GM12878 (cell line): ENCODE measurements at places on chromosomes 2 and 18.

- DNase-seq: no peak
Measured at GRCh38 chr2:224155896-224156295, 116.8 kb upstream of the SERPINE2 start.

GRCh38 chr2:26758790-26759321 is 5.2 kb upstream of the SLC35F6 start:
- DNase-seq: no peak

DNA sequence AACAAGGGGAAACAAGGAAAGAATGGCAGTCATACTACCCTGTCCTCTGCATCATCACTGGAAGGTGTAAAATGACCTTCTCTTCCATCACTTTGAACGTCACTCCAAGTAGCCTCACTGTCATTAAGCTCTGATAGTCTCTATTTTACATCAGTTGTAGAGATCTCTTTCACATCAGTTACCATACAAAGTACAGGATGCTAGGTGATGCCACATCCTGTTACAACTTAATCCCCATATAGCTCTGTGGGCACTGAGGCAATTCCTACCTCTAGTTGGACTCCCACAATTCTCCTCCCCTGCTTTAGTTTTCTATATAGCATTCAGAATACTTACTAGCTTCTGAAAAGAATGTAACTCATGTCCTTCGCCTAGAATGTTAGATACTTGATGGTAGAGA is 55.1 kb upstream of the TTC27 start:
- DNase-seq: no peak

DNA sequence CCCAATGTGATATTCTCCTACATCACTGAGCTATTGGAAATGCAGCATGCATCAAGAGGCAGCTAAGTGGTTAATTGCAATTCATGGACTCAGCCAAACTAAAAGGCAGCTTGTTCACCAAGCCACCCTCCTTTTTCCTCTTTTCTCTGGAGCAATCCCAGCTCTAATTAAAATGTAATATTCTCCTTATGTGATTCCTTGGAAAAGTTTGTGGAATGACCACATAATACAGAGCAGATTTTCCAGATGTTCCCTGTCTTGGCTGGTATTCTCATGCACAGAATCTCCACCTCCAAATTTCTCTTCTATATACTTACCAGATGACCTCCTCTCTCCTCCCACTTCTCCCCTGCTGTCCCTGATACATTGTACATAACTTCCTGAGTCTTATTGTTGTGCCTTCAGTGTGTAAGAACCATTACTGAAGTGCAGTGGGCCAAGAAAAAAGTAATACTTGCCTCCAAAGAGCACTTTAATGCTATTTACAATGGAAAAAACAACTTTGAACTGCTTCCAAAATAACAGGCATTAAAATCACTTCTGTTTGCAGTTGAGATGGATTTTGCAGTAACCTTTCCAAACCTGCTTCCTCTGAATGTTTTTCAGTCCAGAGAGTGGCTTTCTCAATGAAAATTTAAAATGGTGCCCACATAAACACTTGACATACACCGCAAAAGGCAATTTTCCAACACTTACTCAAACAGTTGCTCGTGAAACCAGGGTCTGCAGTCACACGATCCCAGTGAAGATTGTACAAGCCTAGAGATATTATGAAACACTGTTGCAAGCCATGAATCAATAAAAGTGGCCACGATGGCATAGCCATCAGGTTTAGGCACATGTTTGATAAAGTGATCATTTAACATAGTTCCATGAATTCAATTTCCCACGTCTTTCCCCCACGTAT is 258.0 kb downstream of the MTX2 start:
- no peak for DNase-seq

GRCh38 chr2:47534179-47534919 is 131.4 kb downstream of the MSH2 start:
- DNase-seq: no peak
